ENCODE measurements at places on chromosomes 1 and 21.

DNA sequence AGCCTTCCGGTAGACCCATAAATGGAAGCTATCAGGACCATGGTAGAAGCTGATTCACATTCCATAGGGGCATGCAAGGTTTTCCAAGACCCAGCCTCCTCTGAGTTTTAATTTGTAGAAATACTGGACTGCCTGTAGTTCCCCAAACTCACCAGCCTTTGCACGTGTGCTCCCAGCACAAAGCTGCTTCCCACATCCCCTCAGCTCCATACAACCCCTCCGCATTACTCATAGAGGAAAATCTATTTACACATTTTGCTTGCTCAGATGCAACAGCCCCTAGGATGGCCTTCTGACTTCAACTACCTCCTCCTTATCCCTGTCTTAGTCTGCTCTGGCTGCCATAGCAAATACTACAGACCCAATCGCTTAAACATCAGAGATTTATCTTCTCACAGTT is 336.2 kb downstream of the SETD4 start:
- DNase-seq, result no peak

DNA sequence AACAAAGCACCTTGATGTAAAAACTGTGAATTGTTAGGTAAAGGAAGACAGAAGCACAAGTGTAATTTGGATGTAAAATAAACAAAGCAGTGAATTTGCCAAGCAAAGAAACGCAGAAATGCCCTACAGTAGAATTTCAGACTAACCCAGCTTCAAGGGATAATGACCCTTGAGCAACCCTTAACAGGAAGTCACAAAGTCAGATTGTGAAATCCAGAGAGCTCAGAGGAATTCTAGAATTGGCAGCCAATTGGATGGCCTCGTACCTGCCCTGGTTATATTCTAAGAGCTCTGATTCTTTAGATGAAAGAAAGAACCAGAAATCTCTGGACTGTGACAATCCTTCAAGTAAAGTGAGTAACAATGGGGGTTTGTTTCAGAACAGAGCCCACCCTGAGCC is 152.7 kb upstream of the CHRM3 start:
- no peak for DNase-seq

DNA sequence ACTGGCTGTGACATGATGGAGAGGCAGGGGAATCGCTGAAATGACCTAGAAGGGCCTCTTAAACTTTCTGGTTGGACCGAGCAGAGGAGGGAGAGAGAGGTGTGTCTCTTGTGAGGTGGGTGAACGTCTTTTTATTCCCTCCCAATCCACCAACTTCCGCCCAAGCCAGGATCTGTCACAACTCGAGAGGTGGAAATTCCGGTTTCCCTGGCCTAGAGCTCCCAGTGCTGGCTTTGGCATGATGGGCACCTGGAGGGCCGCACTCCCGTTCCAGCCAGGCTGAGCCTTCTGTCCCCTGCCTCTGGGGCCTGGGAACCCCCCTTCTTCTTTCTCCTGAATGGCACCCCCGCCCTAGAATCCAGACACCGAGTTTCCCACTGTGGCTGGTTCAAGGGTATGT is at the start of gene SEMA4A:
TSS of gene SEMA4A (plus strand) at position 224 of the 400 bp plus-strand sequence. CDS start 994 bp downstream, outside the sequence.
- no peak for DNase-seq

DNA sequence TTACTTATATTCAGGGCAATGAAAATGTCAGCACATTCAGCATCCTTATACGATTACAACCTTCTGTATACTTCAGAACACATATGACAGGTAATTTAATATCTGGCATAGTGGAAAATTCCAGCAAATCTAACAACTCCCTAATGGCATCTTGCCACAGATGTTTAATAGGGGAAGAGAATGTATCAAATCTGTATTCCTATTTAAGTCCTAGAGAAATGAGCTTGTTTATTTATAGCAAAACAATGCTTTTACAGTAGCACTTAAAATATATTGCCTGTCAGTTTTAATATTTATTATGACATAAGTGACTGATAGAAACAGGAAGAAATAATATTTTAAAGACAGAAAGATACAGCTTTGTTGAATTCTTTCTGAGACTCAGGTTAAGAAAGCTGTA is 1101.8 kb upstream of the B3GALT2 start:
- no peak for DNase-seq

DNA sequence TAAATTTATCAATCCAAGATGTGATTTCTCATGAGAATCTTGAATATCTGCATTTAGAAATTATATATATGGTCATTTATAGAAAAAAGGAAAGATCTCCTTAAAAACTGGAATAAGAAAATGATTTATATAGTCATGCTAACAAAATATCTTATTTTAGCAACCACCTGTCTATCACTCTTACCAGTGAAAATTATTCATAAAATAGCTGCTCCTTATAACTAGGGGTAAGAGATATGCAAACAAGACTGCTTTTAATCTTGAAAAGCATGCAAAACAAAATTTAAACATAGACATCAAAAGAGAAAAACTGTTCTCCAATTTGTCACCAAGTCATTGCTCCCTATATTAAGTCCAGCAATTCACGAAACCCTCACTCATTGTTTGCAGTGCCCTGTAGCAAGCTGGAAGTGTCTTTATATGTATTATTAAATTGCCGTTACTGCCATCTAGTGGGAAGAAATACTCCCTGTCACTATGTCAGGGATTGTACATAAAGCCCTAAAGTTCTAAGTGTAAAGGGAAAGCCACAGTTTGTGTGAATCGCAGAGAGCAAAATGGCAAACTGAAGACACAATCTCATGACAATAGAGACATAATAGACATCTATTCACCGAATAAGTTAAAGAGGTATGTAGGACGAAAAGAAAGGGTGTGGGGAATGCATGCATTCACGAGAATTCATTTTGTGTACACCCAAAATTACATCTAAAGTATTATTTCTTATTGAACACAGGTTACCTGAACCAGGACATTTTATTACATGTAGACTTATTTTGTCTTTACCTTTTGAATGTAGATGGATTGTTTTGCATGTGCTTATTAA is 600.5 kb downstream of the USP25 start:
- DNase-seq, result no peak

GRCh38 chr1:118461154-118461553 is 276.1 kb upstream of the SPAG17 start:
- DNase-seq, result no peak

DNA sequence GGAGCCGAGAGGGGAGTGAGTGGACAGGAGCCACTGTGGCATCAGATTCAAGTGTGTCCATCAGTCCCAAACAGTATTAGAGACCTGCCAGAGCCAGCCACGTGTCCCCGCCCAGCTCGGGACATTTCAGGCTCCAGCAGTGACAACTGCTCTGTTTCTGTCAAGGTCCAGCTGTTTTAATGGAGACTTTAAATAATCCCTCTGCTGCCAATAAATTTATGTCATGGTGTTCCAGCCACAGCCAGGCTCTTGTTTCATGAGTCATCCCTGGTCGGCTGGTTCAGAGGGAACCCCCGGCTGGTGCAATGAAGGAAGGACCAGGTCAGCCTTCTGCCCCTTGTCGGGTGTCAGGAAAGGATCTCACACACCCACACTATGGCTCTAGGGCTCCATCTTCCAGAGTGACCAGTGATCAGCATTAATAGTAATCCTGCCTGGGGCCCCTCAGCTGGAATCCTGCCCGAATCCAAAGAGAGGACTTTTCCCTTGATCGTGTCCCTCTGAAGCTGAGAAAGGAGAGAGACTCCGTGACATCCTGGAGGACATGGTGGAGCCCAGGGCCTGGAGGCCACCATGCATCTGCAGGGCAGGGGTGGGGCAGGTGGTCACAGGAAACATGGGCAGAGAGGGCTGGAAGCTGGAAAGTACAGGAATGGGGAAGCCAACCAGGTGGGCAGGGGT is 197.3 kb downstream of the MATN1 start:
- no peak for DNase-seq

GRCh38 chr1:59188413-59189213 is 108.3 kb upstream of the FGGY start:
- DNase-seq, result no peak

DNA sequence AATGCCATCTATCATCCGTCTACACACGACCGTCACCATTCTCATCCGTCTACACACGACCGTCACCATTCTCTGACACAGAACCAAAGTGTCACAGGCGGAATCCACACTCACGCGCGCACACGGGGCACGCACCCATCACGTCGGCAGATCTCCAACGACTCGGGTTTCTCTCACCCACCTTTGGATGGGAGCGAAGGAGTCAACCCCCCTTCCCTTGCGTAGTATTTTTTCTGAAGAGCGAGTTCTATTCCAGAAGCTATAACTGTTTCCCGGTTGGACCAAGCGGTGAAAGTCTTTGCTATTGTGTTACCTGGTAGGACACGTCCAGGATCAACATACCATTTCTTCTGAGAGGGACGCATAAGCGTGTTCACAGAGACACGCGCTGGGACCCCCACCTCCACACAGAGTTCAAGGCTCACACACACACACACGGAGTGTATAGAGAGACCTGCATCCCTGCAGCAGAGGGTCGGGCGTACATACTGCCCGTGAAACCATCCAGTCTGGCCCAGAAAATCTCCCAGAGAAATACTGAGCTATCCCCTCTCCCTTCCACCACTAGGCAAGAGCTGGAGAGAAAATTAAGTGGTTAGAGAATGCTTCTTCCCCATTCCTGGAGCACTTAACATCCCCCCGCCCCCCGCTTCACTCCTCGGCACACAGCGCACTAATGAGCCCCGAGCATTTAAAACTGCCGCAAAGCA is 741 bp downstream of the DUSP10 start:
- peak; percentile 18 for DNase-seq

DNA sequence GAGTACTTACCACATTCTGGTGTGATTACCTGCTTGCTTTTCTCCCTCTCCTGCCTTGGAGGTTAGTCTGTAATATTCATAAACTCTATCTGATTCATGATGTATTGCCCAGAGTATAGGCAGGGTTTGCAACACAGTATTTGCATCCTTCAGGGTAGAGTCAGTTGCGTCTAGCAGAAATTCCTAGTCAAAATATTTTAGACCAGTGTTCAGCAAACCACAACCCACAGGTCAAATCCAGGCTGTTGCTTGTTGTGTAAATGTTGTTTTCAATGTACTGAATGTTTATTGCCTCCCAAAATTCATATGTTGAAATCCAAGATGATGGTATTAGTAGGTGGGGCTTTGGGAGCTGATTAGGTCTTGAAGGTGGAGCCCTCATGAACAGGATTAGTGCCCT is 82.9 kb downstream of the NGF start:
- DNase-seq, result no peak

- DNase-seq, result no peak
These were observed 79.4 kb upstream of the RRP15 start for GRCh38 chr1:218205721-218206120.

DNA sequence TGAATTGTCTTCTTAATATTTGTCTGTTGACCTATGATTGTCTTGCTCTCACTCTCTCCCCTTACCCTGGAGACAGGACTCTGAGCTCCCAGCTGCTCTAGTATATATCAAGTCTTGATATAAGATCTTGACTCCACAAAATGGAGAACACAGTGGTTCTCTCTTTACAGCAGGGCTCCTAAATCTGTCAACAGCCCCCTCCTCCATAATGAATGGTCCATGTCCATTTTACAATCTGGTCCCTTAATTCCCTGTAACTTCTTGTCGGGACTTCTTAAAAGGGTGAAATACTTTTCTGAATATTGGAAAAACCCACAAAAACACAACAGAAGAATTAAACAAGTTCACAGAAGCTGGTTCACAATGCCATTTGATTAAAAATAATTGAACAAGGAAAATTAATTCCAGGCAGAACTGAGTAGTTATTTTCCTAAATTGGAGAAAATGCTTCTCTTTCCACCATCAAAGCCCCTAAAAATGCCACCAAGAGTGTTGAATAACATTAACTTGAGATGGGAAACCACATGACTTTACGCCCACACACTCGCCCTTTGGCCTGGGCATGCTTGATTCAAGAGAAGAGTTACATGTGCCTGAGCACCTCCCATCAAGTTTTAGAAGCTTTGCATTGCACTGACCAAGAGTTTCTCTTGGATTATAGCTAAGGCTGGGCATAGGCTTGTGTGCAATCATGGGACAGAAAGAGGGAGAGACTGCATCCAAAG is 109.8 kb downstream of the TOMM20 start:
- no peak for DNase-seq

- DNase-seq, result no peak
These were observed 108.8 kb downstream of the PLXNA2 start for GRCh38 chr1:208135354-208135753.

DNA sequence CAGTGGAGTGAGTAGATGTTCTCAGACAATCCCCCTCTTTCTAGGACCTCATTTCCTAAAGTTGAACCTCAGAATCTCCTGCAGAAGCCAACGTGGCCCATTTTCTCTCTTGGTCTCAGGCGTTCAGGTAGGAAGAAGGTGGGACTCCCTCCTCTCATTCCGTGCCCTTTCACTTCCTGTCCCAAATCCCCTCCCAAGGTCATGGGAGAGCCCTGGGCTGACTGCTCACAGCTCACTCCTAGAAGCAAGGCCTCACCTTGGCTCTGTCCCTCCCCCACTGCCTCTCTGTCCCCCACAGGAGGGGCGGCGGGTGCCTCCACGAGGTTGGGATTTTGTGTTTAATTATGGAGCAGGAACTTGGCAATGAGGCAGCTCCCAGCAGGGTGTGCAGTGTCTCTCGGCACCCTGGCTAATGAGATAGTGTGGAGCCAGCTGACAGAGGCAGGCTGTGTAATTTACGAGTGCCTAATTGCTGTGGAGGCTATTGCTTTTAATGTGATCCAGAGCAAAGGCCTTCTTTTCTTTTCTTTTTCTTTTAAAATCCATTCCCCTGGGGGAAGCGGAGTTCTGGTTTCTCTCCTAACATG is 9.1 kb upstream of the CDK18 start:
- no peak for DNase-seq

GRCh38 chr1:93652323-93652949 is 29.2 kb downstream of the BCAR3 start:
- no peak for DNase-seq

DNA sequence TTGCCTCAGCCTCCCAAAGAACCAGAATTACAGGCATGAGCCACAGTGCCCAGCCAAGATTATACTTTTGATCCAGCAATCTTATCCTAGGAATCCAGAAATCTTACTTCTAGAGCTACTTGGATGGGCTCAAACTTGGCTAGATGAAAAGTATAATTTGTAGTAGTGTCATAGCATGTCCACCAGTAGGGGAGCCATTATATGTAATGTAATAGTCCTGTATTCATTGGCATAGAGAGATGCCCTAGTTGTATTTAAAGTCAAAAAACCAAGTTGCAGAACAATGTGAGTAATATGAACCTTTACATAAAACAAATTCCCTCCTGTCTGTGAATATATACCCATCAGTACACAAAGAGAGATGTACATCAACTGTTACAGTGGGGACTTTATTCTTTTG is 83.9 kb downstream of the NOS1AP start:
- DNase-seq, result no peak

GRCh38 chr1:100266741-100267140 is 725 bp downstream of the RTCA start:
- no peak for DNase-seq

All from activated CD4-positive, alpha-beta T cell treated with anti-CD3 and anti-CD28 coated beads, Interleukin-2, amount 50 U/mL, for 1 hour (primary cell).